Fibroblast of skin of abdomen (primary cell): ENCODE measurements at places on chromosomes 7 and 10.

- no peak for DNase-seq
Observed at GRCh38 chr7:155316427-155317113, 18.9 kb downstream of the INSIG1 start.

GRCh38 chr7:99293167-99293566 lies 20.5 kb downstream of the MYH16 start:
- no peak for DNase-seq

DNA sequence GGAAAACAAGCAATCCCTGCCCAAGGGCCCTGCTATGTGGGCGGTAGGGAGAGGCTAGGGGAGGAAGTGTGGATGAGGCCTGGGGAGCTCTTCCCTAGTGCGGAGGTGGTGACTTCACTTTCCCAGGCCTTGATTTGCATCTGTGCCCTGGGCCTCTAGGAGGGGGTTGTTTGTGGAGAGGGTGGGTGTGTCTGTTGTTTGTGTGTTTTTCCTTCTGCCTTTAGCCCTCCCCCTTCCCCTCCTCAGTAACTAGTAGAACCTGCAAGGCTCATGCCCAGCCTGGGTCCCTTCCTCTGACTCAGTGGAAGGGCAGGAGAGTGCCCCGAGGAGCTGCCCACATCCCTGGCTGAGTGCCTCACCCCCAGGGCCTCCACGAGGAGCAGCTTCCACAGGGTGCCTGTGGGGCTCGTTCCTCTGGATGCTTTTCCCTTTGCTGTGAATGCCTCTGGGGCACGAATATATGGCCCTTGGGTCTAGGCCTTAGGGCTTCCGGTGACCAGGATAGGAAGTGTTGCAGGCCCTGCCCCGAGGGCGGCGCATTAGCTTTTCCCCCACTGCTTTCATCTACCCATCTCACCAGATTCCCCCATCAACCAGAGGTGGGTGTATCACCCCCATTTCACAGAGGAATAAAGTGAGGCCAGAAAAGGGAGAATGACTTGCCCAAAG lies 89.4 kb upstream of the DUSP5 start:
- DNase-seq, result no peak

- DNase-seq, result no peak
Observed at GRCh38 chr10:74206746-74207145, 55.7 kb downstream of the ADK start.

DNA sequence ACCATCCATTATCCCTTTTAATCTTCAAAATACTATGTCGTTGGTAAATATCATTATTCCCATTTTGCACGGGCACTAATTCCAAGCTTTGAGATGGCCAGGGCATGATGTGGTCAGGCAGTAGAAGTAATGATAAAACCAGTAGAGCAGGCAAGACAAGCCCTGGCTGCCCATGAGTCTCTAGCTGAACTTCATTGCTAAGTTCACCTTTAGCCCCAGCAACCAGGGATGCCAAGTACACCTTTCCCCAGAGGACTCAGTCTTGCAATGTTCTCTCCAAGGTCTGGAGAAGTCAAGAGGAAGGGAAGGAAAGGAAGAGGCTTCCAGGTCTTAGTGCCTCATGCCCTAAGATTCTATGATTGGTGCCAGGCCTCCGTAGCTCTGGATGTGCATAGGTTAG lies 203.2 kb downstream of the PLXNA4 start:
- DNase-seq, result no peak

- DNase-seq, result no peak
Observed at GRCh38 chr10:21919906-21920305, 83.6 kb downstream of the DNAJC1 start.

- no peak for DNase-seq
Observed at GRCh38 chr7:364536-364935, 74.6 kb downstream of the FOXL3 start.

DNA sequence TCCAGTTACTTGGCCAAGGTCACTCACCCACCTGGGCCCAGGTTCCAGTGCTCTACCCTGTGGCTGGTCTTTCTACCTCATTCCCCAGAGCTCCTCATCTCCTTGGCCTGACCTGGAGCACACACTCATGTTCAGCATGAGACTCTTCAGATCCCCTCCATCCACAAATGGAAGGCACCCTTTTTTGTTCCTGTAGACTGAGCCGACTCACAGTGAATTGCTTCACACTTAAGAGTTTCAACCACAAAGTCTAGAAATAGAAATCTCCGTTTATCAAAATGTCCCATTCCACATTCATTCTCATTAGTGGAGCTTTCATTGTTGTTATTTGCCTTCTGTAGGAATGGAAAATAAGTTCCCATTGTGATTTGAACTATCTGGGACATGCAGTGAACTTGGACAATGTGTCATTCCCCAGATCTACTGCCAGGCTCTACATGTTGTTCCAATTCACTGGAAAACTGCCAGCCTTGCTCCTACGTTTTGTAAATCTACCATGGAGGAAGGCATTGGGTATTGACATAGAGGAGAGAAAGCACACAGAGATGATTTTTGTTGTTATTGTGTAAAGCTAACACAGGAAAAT lies 125.3 kb upstream of the CELF2 start:
- DNase-seq, result no peak

GRCh38 chr7:140509789-140510188 lies 30.5 kb upstream of the MKRN1 start:
- no peak for DNase-seq

GRCh38 chr7:41688012-41688625 lies 14.8 kb downstream of the INHBA start:
- DNase-seq, result peak; percentile 56

DNA sequence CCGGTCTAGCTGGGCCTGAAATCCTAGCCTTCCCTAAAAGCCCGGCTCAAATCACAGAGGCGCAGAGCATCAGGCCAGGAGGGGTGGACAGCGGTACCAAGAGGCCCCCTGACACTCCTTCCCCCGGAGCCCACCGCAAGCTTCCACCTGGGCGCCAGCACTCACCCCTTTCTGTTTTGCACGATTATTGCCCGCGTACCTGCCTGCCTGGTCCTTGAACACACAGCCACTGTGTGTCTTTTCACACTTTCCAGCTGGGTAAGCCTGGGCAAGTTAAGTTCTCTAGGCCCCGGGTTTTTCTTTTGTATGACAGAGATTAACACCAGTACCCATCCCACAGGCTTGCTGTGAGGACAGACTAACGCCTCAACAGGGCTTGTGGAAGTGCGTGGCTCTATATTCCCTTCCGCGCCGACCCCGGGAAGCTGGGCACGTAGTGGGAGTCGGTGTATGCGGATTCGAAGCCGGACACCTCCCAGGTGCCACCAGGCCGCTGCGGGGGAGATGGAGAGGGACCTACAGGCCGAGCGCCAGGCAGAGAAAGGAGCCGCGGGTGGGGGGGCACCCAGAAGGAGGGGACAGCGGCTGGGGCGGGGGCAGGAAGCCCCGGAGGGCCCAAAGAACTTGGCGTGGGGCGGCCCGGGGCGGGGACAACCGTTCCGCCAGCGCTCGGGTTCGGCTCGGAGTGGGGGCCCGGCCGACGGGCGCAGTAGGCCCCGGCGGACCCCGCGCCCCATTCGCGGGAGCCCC lies 792 bp downstream of the ZNF746 start:
- peak; percentile 34 for DNase-seq

GRCh38 chr7:40330408-40330807 lies 195.6 kb downstream of the SUGCT start:
- DNase-seq, result no peak

DNA sequence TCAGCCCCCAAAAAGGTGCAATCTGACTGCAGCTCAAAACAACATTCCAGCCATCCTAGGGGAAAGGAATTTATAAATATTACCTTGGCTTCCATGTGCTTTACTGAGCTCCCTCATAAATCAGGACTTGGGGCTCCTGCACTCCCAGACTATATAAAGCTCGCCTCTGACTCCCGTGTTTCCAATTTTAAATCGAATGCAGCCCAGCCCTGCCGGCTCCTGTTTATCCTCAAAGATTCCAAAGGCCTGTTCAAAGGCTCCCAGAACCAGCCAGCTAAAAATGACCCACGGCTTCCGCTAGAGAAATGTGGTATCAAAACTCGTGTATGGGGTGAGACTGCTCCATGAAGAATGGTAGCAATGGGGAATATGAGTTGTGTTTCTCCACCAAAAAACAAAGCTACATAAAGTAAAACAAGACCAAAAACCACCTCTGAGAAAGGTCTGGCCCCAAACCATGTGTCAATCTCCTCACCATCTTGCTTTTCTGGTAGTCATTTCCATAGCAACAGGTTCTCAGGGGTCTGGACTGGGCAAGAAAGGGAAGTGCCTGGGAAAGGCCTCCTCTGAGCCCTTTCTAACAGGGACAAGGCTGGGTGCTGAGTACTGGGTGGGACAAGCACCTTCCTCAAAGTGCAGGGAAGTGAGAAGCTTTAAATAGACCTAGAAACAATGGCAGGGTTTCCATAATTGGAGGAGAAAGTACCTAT lies 5.1 kb downstream of the CALML3 start:
- no peak for DNase-seq

- peak; percentile 21 for DNase-seq
Observed at GRCh38 chr7:157568770-157569584, 232.2 kb downstream of the DNAJB6 start.

DNA sequence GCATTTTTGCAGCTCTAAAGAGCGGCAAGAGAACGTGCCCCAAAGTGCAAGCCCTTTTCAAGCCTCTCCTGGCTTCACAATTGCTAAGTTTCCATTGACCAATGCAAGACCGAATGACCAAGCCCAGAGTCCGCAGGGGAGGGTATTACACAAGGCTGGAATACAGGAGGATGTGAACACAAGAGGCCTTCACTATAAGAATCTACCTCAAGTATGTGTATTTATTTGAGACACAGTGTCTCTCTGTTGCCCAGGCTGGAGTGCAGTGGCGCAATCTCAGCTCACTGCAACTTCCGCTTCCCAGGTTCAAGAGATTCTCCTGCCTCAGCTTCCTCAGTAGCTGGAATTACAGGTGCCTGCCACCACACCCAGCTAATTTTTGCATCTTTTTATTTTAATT lies 22.2 kb upstream of the TPST1 start:
- DNase-seq, result no peak

DNA sequence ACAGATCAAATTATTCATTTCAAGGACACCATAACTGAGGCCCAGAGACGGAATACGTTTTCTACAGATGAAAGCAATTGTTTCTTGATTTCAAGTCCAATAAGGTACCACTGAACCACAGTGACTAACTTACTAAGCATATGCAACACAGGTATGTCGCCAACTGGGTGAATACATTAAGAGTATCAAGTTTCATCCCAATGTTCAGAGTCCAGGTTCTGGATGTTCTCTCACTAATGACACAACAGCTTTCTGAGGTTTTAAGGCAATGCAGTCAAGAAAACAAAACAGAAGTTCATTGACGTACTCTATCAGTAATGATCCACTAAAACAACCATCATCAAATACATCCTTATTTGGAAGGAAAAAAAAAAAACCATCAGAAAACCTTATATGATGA lies 35.8 kb downstream of the NSUN6 start:
- DNase-seq, result no peak

GRCh38 chr10:13322615-13323148 lies 22.8 kb upstream of the PHYH start:
- no peak for DNase-seq
